Activated CD4-positive, CD25-positive, alpha-beta regulatory T cell (primary cell): ENCODE measurements at places on chromosomes 4 and X.

GRCh38 chr4:163343604-163344146, at the start of gene NPY5R:
TSS of gene NPY5R (plus strand) at chr4:163343892. CDS start at chr4:163350274, 6,382 bp downstream.
- no peak for DNase-seq

DNA sequence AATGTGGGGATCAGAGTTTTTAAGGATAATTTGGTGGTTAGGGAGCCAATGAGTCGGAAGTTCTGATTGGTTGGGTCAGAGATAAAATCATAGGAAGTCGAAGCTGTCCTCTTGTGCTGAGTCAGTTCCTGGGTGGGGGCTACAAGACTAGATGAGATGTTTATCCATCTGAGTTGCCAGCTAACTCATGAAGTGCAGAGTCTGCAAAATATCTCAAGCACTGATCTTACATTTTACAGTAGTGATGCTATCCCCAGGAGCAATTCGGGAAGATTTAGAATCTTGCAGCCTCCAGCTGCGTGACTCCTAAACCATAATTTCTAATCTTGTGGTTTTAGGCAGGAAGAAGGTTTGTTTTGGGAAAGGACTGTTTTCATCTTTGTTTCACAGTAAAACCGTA, 565.8 kb upstream of the SPANXN1 start:
- no peak for DNase-seq

DNA sequence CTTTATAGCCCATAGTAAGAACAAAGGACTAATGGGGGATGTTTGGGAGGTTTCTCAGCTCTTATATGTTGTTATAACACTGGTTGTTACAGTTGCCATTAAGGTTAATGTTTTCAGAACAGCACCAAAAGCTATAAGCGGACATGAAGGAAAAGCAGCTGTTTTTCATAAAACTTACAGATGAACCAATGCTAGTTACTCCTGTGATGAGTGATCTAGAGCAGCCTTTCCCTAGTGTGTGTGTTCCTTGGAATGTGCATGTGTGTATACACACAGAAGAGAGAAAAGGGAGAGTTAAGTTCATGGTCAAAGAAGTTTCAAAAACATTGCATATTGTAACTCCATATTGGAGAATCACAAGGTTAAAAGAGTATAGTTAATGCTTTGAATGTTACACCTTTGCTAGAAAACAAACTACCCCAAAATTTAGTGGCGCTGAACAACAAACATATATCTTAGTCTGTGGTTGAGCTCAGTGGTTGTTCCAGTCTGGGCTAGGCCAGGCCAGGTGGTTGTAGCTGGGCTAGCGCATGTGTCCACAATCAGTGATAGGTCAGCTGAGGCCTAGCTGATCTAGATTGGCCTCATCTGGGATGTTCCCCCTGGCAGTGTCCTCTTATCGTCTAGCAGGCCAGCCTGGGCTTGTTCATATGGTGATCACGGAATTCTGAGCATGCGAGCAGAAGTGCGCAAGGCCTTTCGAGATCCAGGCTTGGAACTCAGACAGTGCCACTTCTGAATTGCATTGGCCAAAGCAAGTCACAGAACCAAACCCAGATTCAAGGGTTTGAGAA, 151.0 kb downstream of the NHS start:
- DNase-seq, result no peak

DNA sequence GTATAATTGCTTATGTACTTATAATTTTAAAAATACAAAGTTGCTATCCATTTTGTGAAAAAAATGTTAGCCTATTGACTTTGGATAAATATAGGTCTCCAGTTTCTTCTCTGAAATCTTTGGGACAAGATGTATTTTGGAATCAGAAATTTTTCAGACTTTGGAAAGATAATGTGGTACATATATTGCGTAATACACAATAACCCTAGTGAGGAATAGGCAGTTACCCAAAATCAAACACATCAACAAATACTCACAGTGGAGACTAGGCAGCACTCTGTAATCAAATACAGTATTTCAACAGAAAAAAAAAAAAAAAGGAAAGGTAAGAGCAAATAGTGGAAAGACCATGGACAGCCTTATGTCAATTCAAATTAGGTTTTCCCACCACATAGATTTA, 796.8 kb downstream of the ADGRL3 start:
- DNase-seq, result no peak

- no peak for DNase-seq
These were observed 57.8 kb downstream of the SPATA4 start for GRCh38 chr4:176137631-176138030.

GRCh38 chr4:124426279-124426678, 286.3 kb downstream of the ANKRD50 start:
- DNase-seq, result no peak
